ENCODE measurements at places on chromosomes 4 and X. TPM values are rescaled to one million over a fixed set of nuclear protein-coding genes. Genes with fewer than 3 reads are reported as not detected.

Gene DGKK
- 1.8 TPM for total RNA-seq

Gene KLHL4
- total RNA-seq = not detected

Gene LRP2BP
- not detected for total RNA-seq

Gene CENPVL2
- not detected for total RNA-seq

Gene TNIP2
- 194 TPM for total RNA-seq

Gene S100P
- not detected for total RNA-seq

Gene ABLIM2
- total RNA-seq = 5.2 TPM

- no peaks in the 10 kb centered on the region for H3K36me3 ChIP-seq
- no peaks in the 10 kb centered on the region for H3K4me1 ChIP-seq
- DNase-seq = no peak
- H3K27me3 ChIP-seq = no peaks in the 10 kb centered on the region
- peak overlapping the region; percentile 69 for H3K4me3 ChIP-seq
Observed at GRCh38 chrX:112839856-112840255, 775 bp downstream of the AMOT start.

- no peak for DNase-seq
- H3K4me1 ChIP-seq = no peaks in the 10 kb centered on the region
- no peaks in the 10 kb centered on the region for H3K36me3 ChIP-seq
- no peak overlapping the region for H3K4me3 ChIP-seq
- H3K27me3 ChIP-seq = no peaks in the 10 kb centered on the region
Observed at GRCh38 chrX:28609003-28609402, 21.8 kb downstream of the IL1RAPL1 start.

- no peak for DNase-seq
- H3K27me3 ChIP-seq = no peaks in the 10 kb centered on the region
- H3K36me3 ChIP-seq = no peaks in the 10 kb centered on the region
- no peak overlapping the region for H3K4me3 ChIP-seq
- no peaks in the 10 kb centered on the region for H3K4me1 ChIP-seq
Observed at GRCh38 chrX:54430519-54430918, 9.7 kb upstream of the TSR2 start.

DNA sequence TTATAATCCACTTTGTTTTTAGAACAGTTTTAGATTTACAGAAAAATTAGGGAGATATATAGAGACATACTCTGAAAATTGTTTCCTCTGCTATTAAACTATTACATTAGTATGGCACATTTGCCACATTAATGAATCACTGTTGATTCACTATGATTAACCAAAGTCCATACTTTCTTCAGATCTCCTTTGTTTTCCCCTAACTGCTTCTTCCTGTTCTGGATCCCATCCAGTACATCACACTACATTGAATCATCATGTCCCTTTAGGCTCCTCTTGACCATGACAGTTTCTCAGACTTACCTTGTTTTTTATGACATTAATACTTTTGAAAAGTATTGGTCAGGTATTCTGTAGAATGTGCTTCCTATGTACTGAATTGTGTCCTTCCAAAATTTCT, 109.2 kb upstream of the EDNRA start:
- no peaks in the 10 kb centered on the region for H3K4me1 ChIP-seq
- no peak overlapping the region for H3K27ac ChIP-seq
- H3K36me3 ChIP-seq = no peaks in the 10 kb centered on the region
- H3K27me3 ChIP-seq = no peaks in the 10 kb centered on the region
- H3K4me3 ChIP-seq = no peak overlapping the region
- DNase-seq = no peak

DNA sequence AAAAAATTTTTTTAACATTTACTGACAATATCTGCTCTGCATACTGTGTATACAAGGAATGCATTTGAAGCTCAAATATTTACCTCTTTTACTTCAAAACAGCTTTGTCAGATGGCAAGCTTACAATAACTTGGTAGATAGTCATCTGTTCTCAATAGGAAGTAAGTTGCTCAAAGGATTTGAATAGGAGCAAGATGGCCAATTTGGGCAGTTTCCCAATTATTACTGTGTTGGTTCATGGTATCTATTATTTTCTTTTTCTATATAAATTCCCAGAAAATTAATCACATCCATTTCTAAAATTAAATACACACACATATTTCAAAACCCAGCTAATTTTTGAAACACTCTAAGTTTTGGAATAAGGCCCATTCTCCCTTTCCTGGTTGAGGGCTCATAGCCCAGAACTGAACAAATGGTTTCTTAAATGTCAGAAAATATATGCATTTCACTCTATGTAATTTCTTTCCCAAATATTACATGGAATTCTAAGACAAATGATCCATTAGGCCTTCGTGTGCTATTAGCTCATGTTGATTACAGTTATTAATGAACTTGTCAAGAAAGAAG, 60.2 kb upstream of the BLTP1 start:
- no peaks in the 10 kb centered on the region for H3K27me3 ChIP-seq
- no peak overlapping the region for H3K4me3 ChIP-seq
- H3K27ac ChIP-seq = no peak overlapping the region
- H3K4me1 ChIP-seq = no peaks in the 10 kb centered on the region
- no peaks in the 10 kb centered on the region for H3K36me3 ChIP-seq

DNA sequence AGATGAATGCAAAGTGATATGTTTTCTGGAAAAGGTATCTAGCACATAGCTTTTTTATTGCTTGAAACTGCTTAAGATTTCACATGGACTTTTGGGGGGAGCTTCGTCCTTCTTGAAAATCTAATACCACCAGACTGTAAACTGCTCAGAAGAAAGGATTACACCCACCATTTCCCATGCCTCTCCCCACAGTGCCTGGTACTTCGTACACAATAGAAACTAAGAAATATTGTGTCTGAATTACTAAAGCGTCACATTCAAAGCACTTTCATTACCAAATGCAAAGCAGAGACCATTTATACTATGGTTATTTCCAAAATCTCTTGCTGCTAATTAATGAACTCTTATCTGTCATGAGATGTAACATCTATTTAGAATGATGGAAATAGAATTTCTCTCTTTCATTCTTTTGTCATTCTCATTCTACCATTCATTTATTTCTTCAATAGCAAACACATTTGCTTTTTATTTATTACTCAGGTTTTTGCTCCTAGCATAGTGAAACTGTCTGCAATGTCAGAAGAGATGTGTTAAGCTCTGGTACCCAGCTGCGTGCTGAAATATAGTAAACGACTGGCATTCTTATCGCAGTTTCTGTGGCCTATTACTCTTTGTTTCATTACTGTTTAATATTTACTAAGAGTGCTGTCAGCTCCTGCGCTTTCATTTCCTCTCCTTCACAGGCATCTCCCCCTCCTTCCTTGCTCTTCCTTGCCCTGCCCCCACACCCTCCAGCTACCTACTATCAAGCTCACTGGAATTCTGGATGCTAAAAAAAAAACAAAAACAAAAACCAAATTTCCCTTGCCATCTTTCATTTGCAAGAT, 51.4 kb upstream of the RAPGEF2 start:
- H3K36me3 ChIP-seq = no peaks in the 10 kb centered on the region
- no peak for DNase-seq
- H3K4me3 ChIP-seq = no peak overlapping the region
- H3K4me1 ChIP-seq = peaks cover 11% of the 10 kb centered on the region

DNA sequence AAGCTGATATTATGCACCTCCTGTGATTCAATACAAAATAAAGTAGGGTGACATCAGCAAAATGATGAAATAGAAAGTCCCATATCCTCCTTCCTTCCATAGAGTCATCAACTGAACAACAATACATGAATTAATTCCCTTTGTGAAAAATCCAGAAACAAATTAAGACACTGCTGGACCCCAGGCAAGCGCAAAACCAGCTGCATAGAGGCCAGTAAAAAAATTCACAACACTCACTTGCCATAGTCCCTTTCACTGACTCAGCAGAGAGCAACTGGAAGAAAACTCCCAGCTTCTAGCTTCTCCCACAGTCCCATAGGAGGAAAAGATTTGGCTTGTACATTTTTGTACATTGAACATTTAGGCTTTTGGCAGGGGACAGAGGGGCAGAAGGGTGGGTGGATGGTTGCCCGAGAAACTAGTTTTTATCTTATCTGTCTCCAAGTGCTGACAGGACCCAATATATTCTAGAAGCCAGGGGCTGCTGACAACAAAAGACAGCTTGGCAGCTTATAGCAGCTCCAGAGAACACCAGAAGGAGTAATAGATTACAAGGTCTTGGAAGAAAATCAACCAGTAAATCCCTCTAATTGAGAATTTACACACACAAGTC, 124.6 kb downstream of the NDST3 start:
- no peaks in the 10 kb centered on the region for H3K4me1 ChIP-seq
- H3K4me3 ChIP-seq = no peak overlapping the region
- H3K27me3 ChIP-seq = no peaks in the 10 kb centered on the region

DNA sequence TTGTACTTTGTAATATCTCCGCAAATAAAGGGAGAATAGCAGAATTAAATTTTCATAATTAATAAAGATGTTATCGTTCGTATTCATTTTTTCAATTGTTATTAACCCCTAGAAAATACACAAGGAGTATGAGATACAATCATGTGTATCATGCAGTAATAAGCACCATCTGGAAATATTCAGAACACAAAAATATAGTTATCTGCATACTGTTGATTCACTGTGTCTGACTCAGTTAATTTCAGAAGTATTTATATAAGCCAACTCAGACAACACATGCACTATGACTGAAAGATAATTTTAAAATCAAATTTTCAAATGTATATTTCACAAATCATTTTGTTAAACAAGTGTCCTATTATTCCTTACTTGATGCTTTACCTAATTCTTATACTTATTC, 1954.8 kb downstream of the ARAP2 start:
- DNase-seq = no peak
- H3K27me3 ChIP-seq = no peaks in the 10 kb centered on the region
- H3K4me3 ChIP-seq = no peak overlapping the region
- no peaks in the 10 kb centered on the region for H3K4me1 ChIP-seq
- H3K36me3 ChIP-seq = no peaks in the 10 kb centered on the region
- no peak overlapping the region for H3K27ac ChIP-seq

DNA sequence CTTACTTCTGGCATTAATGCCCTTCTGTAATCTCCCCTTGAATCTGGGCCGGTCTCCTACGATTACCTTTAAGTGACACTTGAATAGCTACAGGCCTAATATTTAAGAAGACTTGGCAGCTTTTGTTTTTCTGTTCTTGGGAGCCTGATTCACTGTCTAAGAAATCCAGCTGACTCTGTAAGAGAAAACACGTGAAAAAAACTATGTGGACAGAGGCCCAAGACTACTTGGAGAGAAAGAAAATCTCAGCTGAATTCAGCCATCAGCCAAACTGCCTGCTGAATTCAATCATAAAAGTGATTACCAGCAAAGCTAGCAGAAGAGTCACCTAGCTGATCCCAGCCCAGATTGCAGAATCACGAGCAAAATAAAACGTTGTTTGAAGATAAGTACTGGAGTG, 521.2 kb downstream of the MID1IP1 start:
- no peak for DNase-seq
- H3K27ac ChIP-seq = no peak overlapping the region
- H3K27me3 ChIP-seq = no peaks in the 10 kb centered on the region
- H3K36me3 ChIP-seq = no peaks in the 10 kb centered on the region
- no peaks in the 10 kb centered on the region for H3K4me1 ChIP-seq

DNA sequence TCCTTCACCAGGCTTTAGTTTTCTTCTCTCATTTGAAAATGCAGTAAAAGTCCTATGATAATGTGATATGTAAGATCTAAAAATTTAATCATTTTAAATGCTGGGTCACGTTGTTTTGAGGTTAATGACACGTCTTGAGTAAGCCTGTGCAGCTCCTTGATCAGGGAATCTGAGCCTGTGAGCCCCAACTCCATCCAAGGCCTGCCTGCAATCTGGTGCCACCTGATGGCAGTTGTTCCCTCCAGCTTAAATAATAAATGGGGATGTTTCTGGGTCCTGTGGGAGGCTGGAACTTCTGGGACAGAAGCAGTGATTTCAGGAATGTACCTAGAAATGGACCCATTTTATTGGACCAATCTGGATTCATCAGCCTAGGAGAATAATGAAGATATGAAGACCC, 455.4 kb upstream of the ADGRL3 start:
- DNase-seq = no peak
- H3K4me1 ChIP-seq = no peaks in the 10 kb centered on the region
- no peaks in the 10 kb centered on the region for H3K27me3 ChIP-seq
- no peaks in the 10 kb centered on the region for H3K36me3 ChIP-seq
- no peak overlapping the region for H3K27ac ChIP-seq

DNA sequence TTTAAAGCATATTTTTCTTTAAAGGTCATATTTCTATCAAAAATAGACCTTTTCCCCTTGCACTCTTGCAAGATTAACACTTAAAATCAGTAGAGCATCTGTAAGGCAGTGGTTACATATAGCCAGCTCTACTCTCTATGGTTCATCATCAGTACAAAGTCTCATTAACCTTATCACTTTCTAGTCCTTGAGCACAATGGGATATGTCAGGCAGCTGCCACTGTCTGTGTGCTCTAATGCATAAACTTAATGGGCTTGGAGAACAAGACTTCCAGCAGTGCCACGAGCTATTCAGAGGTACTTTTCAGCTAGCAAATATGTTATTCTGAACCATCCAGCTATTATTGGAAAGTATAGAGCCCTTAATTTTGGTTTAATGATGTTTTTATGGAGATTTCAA, 393.7 kb downstream of the GASK1B start:
- no peak overlapping the region for H3K27ac ChIP-seq
- no peaks in the 10 kb centered on the region for H3K4me1 ChIP-seq

GRCh38 chrX:49746306-49746705, 50.5 kb upstream of the PAGE1 start:
- H3K4me1 ChIP-seq = no peaks in the 10 kb centered on the region
- H3K4me3 ChIP-seq = no peak overlapping the region
- no peak for DNase-seq
- H3K27ac ChIP-seq = no peak overlapping the region
- H3K36me3 ChIP-seq = no peaks in the 10 kb centered on the region

GRCh38 chrX:15468036-15468435, 25.1 kb downstream of the PIR start:
- no peak overlapping the region for H3K27ac ChIP-seq
- H3K36me3 ChIP-seq = no peaks in the 10 kb centered on the region
- no peaks in the 10 kb centered on the region for H3K27me3 ChIP-seq
- no peak overlapping the region for H3K4me3 ChIP-seq

DNA sequence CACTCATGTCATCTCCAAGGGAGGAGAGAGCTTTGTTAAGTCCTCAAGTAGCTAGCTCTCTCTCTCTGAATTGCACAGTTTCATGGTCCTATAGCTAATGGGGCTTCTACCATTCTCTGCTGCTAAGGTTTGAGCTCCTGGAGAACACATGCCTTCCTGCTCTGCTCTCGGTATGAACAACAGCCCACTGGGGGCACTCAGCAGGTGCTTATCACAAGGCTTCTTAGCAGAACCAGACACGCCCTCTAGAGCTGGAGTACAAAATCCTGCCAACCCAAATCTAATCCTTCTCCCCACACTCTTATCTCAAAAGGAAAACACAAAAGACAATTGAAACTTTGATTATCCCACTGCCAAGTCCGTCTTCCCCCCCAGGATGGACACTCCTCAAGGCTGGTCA, 176.5 kb downstream of the HS3ST1 start:
- H3K27ac ChIP-seq = no peak overlapping the region
- H3K36me3 ChIP-seq = no peaks in the 10 kb centered on the region
- no peak overlapping the region for H3K4me3 ChIP-seq
- H3K27me3 ChIP-seq = no peaks in the 10 kb centered on the region

DNA sequence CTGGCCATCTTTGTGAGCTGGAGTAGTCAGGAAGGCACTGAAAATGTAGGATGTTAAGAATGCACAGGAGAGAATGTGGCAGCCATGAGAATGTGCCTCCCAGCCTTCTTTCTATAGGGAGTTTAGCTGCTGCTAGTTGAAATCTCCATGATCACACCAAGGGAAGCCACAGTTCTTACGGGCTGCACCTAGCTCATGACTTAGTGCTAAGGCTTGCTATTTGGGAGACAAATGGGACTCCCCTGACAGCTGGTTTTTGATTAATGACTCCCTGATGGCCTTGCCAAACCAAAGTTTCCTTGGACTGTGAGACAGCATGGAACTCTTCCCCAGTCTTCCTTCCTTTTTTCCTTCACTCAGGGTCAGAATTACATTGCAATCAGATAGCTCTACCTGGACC, 9.2 kb downstream of the CTSO start:
- no peaks in the 10 kb centered on the region for H3K4me1 ChIP-seq
- H3K27me3 ChIP-seq = no peaks in the 10 kb centered on the region
- H3K4me3 ChIP-seq = no peak overlapping the region
- H3K36me3 ChIP-seq = no peaks in the 10 kb centered on the region
- no peak for DNase-seq
- no peak overlapping the region for H3K27ac ChIP-seq

Data from stomach (tissue), 19 donors.